HS-27A (cell line): ENCODE measurements at places on chromosomes 1 and 21.
A peak's percentile ranks its signal among the peaks of the same experiment; 100 is the strongest.

GRCh38 chr1:27527890-27528817 is 38.2 kb upstream of the WASF2 start:
- no peak for DNase-seq

- no peak for DNase-seq
These were observed 5.0 kb upstream of the SLC35A3 start for GRCh38 chr1:99964806-99965205.

DNA sequence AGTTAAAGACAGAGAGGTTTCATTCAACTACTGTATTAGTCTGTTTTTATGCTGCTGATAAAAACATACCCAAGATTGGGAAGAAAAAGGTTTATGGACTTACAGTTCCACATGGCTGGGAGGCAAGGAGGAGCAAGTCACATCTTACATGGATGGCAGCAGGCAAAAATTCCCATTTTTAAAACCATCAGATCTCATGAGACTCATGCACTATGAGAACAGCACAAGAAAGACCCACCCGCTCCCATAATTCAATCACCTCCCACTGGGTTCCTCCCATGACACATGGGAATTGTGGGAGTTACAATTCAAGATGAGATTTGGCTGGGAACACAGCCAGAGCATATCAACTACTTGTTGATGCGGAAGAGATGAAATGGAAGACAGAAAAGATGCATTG is 9.2 kb downstream of the GPR161 start:
- no peak for DNase-seq

- DNase-seq = no peak
These were observed 16.2 kb downstream of the TTC39A start for GRCh38 chr1:51313961-51314777.

GRCh38 chr1:32199717-32200072 is 700 bp upstream of the CCDC28B start:
- no peak for DNase-seq

GRCh38 chr1:243315893-243316292 is 60.1 kb downstream of the SDCCAG8 start:
- no peak for DNase-seq

DNA sequence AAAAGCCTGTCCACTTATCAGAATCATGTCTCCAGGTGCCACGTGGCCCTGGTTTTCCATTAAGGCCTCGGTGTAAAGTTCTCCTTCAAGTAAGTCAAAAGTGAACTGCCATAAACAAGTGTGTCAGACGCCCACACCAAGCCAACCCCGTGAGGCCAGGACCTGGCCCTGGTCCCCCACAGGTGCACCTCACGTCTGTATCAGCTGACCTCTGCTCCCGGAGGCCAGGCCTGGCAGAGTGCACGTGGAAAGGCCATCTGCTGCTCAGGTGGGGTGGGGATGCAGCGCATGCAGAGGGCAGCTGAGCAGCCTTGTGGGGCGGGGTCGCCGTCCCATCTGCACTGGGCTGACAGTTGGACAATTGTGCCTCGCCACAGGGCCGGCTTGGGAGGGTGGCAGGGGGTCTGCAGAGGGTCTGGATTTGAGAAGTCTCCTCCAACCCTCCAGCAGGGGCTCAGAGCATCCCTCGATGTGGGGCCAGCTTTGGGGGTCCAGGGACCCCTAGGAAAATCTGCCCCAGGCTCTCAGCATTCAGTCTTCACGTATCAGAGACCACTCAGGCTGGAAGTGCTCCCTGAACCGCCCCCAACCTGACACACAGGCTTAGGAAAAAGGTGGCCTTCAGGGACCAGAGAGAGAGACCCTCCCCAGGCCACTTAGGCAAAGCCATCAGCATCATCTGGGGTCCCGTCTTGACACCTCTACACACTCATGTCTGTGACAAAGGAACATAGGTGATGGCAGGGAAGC is 3.0 kb downstream of the SLC19A1 start:
- no peak for DNase-seq

GRCh38 chr1:244796719-244797406 is 38.6 kb upstream of the COX20 start:
- peak; percentile 22 for DNase-seq

DNA sequence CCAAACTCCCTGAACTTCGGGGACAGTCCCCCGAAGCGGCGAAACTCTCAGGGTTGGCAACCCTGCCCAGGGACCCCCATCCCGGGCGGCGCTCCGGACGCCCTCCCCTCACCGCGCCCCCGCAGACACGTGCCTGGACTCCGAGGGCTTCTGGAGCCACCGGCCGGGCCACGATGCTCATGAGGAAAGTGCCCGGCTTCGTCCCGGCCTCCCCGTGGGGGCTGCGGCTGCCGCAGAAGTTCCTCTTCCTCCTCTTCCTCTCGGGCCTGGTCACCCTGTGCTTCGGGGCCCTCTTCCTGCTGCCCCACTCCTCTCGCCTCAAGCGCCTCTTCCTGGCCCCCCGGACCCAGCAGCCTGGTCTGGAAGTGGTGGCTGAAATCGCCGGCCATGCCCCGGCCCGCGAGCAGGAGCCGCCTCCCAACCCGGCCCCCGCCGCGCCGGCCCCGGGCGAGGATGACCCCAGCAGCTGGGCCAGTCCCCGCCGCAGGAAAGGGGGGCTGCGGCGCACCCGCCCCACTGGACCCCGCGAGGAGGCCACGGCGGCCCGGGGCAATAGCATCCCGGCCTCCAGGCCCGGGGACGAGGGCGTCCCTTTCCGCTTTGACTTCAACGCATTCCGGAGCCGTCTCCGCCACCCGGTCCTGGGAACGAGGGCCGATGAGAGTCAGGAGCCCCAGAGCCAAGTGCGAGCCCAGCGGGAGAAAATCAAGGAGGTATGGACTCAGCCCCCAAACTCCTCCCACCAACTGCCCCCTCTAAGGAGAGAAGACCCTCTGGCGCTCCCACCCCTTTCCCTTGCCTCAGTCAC is 1.2 kb downstream of the MAN1C1 start:
- DNase-seq = no peak

- DNase-seq = no peak
These were observed 21.2 kb downstream of the MACO1 start for GRCh38 chr1:25451908-25452307.

DNA sequence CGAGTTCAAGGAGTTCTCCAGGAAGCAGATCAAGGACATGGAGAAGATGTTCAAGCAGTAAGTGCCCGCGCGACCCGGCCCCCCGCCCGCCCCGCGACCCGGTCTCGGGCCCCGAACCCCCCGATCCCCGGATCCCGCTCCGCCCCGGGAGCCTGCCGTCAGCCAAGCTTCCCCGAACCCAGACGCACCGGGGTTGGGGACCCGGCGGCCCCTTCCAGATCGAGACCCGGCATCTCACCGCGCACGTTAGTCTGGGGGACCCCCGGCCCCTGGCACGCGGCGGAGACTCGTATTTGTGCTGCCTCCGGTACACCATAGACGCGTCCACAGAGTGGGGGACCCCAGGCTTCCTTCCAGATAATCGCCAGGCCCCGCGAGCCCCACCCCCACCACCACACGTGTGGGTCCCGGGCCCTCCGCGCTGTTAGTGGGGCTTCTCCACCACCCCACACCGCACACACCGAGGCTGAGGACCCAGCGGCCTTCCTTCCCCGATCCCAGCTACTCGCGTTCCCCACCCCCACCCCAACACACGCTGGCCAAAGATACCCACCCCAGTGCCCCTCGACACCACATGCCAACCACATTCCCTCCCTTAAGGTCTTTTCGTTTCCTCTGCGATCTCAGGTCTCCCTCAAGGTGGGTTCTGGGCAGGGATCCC is 665 bp downstream of the EFHD2 start:
- DNase-seq = no peak

GRCh38 chr1:206658264-206658980 is 23.1 kb downstream of the DYRK3 start:
- no peak for DNase-seq

- DNase-seq = no peak
These were observed 166.6 kb downstream of the ZBTB18 start for GRCh38 chr1:244217711-244218110.

DNA sequence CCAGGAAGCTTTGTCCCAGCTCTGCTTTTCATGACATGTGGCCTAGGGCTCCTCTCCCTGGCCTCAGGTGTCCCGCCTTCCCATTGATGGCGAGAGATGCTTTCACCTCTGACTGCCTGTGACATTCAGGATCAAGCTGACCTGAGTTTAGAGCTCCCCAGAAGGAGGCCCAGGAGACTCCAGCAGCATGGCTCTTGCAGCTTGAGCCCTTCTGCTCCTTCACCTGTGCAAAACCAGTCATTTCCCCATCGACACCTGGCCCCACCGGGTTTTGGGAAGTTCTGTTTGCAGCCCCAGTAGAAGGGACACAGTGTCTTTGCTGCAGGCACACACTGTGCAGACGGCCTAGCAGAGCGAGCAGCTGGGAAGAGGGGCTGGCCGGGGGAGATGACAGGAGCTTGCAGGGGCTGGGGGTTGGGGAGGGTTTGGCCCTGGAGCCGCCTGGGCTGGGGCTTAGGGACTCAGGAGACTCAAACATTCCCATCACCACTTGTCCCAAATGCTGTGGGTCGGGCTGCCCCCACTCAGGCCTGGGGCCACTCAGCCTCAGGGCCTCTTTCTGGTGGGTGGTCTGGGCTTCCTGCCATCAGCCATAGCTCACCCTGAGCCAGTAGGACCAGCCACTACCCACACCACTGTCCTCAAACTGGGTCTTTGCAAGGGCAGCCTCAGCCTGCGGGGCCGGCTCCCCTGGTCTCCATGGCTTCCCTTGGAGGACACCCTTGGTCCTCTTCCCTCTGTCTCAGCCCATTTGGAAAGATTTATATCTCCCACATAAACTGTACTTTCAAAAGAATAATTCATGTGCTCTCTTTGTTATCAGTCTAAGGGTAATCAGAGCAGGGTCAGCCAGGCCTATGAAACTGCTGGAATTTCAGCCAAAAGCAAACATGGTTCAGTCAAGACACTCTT is 3.8 kb upstream of the EDN2 start:
- DNase-seq = no peak

GRCh38 chr1:79595931-79596330 is 589.4 kb upstream of the ADGRL4 start:
- no peak for DNase-seq

DNA sequence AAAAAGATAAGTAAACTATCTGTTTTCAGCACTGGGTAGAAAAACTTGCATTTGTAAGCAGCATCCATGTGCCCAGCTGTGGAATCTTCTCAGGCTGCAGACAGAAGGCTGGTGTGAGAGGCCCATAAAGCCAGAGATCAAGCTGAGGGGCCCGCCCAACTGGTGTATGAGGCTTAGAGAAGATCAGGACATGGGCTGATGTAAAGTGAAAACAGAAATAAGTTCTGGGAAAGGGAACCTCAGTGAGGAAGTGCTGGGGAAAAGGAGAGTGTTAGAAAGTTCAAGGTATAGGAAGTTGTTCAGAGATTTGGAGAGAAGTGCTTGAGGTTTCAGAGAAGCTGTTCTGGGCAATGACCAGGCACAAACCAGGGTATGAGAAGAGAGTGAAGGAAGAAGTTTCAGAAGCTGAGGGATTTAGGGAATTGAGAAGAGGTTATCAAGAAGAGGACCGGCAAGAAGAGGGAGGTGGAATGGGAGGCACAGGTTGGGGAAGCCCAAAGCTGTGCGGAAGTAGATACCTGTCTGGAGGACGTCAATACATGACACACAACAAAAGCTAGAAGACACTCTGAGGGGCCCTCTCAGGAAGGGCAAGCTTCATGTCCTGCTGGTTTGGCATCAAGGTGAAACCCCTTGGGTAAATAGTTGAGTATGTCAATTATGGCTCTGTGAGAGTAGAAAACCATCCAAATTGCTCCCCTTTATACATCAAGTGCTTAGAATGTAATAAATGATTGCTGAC is 2.7 kb upstream of the CD5L start:
- DNase-seq = no peak

DNA sequence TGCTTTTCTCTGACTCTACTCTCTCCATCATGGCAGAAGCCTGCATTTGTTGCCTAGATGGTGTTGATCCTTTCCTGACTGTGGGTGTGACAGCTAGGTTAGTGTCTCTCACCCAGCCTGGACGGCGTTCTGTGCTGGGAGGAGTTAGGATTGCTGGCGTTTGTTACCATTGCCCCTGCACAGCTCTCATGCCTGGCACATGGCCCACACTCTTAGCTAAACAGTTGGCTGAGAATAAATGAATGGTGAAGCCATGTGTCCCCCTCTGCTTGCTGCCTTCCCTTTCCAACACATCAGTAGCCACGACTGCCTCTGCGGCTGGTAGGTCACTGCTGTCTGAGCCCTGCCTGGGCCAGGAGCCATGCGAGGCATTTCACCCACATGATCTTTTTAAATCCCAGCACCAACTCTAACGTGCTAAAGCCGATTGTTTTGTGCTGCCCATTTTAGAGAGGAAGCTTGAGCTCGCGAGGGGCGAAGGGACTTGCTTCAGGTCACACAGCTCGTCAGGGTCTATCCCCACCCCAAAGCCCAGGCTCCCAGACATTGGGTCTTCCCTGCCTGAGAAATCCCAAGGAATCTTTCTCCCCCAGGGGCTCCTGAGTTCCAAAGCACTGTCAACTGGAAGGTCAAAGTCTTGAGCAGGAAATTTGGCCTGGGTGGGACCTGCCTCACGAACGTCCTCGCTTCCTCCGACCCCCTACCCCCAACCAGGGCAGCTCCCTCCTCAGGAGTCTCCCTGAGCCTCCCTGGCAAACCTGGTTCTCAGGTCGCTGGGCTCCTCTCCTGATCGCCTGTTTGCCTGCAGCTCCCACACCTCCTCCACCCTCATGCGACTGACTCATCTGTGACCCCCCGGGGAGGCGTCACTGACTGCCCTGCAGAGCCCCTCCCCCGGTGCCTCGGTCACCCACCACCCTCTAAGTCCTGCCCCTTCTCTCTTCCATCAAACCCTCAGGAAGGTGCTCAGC is 271.7 kb upstream of the C1orf174 start:
- DNase-seq = no peak

DNA sequence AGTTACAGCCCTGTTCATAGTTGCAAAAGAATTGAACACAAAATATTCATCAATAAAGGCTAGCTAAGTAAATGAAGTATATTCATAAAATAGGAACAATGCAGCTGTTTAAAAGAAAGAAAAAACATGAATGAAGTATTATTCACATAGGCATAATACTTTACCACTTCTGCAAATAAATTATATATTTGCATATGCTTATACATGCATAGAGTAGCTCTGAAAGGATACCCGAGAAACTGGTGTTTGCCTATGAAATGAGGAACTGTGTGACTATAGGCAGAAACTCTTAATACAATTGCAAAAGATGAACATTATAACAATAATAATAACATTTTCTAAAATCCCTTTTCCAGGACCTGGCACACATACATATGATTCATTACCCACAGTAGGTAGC is 385.9 kb downstream of the DSCAM start:
- DNase-seq = no peak

DNA sequence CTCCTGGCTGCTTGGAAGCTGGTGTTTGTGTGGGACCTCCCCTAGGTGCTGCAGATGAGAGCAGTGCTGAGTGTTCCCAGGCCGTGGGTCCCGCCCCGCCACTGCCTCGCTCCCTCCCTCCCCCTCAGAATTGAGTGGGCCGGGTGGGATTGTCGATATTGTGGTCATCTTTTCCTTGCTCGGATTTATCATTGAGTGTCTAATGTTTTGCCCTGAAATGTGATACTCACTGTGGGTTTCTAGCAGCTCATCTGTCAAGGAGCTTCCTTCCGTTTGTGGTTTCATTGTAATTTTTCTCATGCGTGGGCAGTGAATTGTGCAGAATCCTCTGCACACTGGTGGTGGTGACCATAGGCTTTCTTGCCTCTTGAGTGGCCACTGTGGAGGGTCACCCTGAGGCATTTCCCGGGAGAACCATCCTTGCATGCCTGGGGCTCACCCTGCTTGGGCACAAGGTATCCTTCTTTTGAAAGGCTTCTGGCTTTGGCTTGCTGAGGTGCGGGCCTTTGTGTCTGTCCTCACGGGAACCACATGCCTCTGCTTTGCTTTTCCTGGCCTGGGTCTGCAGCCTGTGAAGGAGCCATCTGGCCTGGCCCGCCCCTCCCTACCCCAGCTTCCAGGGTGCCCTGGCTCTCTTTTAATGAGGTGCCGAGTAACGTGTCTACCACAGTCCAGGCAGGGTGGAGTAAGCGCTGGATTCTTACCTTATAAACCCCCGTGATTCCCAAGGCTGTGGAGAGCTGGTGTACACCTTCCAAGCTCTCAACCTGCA is 25.6 kb downstream of the SLX9 start:
- no peak for DNase-seq
